ENCODE measurements at places on chromosomes 7 and 10.

DNA sequence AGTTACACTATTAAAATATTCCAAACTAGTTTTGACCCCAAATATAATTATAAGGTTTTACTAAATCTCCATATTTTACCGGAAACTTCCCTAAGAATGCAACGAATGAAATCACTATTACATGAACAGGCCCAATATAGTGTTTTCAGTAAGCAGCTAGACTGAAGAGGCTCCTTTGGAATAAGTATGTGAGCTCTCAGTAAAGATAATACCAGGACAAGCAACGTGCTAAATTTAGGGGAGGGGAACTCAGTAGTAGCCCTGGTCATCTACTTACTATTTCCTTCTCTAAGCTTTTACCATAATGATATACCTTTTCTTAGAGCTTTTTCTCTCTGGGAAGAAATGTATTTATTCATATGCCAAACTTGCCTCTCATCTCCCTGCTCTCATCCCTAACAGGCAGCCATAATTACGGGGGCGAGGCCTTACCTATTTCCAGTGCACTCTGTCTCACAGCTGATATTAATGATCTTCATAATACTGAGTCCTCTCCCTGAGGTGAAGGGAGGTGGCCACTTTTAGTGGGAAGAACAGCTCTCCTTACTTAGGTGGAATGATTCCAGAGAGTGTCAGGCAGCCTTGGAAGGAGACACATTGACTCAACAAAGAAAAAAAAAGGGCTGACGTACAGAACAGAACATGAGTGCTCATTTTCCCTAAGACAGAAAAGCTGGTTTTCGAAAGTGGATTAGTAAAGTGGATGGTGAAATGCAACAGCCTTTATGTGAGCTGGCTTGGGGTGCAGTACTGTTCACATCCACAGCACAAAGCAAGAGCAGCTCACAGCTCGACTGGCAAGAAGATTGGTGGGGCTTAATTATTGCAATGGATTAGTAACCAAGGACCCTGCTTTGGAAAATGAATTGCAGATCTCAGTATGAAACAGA lies 165.4 kb downstream of the GLI3 start:
- DNase-seq = peak; percentile 27

GRCh38 chr10:80462981-80463741 lies 9.1 kb downstream of the TSPAN14 start:
- DNase-seq = peak; percentile 54

DNA sequence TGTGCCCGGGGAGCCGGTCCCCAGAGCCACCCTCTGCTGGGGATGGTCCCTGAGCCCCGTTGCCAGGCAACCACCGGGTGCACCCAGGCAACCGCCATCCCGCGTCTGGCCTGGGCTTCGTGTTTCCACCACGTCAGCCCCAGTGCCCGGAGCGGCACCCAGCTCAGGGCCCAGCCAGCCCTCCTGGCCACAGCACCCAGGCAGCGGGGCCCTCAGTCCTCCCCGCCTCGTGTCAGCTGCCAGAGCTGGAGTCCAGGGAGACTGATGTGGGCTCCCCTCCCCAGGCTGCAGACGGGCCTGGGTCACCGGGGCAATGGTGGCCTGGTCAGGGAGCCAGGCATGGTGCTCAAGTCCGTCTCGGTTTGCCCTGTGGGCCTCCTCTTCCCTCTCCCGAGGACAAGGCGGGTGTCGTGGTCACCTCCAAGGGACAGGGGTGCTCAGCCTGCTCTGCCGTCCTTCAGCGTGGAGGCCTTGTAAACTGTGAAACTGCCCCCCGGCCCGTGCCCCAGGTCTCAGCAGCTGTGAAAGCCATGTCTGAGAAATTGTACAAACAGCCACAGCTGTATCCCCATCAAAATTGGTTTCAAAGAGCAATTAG lies 72.5 kb downstream of the MICALL2 start:
- no peak for DNase-seq

- DNase-seq = peak; percentile 36
Observed at GRCh38 chr10:28087661-28088351, 88.9 kb upstream of the ODAD2 start.

GRCh38 chr10:20105236-20105635 lies 289.0 kb downstream of the PLXDC2 start:
- DNase-seq = no peak

GRCh38 chr10:78116361-78116760 lies 82.7 kb downstream of the RPS24 start:
- DNase-seq = no peak

DNA sequence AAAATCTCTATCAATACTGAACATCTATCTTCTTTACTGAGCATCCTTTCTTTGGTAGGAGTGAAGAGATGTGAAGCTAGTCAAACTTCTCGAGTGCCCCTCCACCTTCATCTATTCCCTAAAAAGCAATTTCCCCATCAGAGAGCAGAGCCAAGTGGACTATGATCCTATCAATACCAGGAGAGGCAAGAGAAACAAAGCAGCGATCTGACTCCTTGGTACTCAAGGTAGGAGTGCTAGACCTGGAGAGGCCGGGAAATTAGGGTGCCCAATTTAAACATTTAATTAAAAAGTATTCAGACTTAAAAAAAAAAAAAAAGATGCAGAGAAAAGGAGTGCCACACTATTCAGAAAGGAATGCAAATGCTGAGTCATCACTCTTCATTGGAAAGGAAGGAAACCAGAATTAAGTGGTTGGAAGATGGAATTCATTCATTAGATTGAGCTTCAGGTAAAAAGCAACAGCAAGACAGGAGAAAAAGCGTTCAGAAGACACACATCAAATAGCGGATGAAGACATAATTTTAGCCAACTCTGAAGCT lies 1.6 kb downstream of the TIAL1 start:
- peak; percentile 35 for DNase-seq

GRCh38 chr10:7887174-7887816 lies 69.0 kb downstream of the TAF3 start:
- DNase-seq = peak; percentile 11

GRCh38 chr7:100393233-100393905 lies 20.1 kb downstream of the PILRA start:
- DNase-seq = no peak

DNA sequence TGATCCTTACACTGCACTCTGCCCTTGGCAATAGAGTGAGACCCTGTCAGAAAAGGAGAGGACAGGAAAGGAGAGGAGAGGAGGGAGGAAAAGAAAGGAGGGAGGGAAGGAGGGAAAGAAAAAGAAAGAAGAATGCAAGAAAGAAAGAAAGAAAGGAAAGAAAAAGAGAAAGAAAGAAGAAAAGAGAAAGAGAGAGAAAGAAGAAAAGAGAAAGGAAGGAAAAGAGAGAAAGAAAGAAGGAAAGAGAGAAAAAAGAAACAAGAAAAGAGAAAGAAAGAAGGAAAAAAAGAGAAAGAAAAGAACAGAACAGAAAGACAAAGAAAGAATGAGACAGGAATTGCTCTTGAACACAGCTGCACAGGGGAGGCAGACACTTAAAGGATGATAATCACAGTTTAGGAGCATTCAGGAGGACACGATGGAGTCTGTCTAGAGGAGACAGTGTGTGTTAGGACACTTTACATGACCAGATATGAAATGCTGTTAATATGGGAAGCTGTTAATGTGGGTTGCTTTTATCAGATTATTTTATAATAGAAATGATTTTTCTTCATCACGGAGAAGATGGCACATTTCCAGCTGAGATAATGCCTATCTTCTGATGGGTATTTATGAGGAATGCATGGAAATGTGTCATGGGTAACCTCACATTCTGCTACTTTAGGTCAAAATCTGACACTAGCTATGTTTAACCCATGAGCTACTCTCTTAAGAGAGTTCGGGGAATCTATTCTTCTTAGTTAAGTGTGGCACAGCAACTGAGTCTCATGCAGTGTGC lies 160.5 kb downstream of the BAMBI start:
- no peak for DNase-seq

GRCh38 chr10:10644676-10645385 lies 372.8 kb upstream of the CELF2 start:
- no peak for DNase-seq

- no peak for DNase-seq
Observed at GRCh38 chr7:115038158-115038557, 116.3 kb downstream of the MDFIC start.

DNA sequence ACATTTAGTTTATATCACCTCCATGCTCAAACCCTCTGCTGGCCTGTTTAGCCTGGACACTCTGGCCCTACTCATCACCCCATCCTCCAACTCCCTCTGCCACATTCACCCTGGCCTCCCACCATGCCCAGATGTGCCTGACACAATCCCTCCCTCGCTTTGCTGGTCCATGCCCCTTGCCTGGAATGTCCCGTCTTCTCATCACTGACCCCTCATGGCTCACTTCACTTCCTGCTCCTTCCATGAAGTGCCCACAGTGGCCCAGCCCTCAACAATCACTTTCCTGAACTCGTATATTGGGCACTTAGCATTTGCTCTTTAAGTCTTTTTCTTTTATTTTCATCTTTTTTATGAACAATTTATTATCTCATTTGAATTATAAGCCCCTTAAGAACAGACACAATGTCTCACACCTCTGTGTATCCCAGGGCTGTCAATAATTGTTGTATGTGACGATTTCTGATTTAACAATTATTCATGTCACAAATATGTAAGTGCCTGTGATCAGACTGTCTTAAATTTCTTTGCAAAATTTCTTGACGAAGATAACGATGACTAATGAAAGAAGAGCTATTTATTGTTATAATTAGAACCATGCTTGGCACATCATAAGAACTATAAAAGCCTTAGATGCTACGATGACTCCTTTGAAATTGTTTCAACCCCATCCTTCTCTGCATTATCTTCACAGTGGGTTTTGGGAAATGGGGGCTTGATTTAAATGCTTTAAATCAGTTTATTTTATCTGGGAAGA lies 209.9 kb upstream of the YAE1 start:
- peak; percentile 16 for DNase-seq

GRCh38 chr7:40546616-40547501 lies 412.1 kb downstream of the SUGCT start:
- no peak for DNase-seq

GRCh38 chr10:11416974-11417373 lies 194.5 kb downstream of the USP6NL start:
- DNase-seq = no peak

DNA sequence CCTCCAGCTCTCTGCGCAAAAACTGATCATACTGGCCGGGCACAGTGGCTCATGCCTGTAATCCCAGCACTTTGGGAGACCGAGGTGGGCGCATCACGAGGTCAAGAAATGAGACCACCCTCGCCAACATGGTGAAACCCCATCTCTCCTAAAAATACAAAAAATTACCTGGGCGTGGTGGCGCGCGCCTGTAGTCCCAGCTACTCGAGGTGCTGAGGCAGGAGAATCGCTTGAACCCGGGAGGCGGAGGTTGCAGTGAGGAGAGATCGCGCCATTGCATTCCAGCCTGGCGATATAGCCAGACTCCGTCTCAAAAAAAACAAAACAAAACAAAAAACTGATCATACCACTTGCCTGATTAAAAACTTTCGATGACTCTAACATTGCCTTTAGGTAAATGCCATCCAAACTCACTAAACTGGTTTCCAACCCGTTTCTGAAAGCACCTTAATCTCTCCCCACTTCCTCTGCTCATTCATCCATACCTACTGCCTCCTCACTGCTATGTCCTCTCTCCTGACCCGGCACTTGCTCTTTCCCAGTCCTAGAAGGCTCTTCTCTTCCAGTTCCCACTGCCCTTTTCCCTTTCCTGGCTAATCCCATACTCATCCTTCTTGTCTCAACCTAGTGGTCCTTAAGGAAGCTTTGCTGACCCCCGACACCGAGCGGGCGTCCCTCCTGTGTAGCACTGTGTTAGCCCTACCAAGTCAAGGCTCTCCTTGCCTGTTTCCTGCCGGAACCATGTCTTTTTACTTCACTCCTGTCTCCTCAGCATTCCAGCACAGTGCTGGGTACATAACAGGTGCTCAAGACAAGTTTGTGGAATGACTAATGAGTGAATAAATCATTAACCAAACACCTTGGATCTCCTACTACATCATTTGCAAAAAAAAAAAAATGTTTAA lies 686 bp upstream of the MIOS start:
- no peak for DNase-seq

GRCh38 chr7:45203459-45203858 lies 45.9 kb downstream of the RAMP3 start:
- no peak for DNase-seq

DNA sequence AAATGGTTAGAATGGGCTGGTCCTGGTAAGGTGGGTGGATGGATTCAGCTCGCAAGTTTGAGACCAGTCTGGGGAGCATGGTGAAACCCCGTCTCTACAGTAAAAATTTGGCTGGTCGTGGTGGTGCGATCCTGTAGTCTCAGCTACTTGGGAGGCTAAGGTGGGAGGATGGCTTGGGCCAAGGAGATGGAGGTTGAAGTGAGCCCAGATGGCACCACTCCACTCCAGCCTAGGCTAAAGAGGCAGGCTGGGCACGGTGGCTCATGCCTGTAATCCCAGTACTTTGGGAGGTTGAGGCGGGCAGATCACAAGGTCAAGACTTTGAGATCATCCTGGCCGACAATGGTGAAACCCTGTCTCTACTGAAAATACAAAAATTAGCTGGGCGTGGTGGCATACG lies 15.3 kb downstream of the IFT22 start:
- DNase-seq = no peak

GRCh38 chr7:128909625-128910568 lies 612 bp downstream of the KCP start:
- peak; percentile 62 for DNase-seq

DNA sequence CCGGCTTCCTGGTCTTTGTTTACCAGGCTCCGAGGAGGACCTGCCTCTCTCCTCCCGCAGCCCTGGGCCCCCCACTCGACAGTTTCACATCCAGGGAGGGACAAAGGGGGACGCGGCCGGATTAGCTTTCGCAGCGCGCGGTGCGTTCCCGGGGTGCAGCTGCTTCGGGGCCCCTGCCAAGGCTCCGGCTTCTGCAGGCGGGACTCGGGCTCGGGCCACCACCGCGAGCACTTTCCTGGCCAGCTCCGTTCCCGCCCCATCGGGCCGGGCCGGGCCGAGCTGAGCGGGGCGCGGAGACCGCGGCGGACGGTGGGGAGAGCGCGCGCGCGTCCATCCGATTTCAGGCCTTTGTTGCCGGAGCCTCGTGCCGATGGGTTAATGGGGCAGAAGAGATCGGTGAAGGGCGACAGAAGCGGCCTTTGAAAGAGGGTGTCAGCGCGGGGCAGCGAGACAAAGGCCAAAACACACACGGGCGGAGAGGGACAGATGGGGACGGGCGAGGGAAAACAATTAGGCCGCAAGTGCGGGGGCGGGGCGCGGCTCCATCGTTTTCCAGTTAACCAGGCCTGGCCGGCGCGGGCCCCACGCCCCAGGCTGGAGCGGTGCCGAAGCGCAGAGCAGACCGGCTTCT lies 8.5 kb upstream of the UNCX start:
- DNase-seq = no peak
